B cell (primary cell): ENCODE measurements at places on chromosomes 6 and 20. TPM values are rescaled to one million over a fixed set of nuclear protein-coding genes. Genes with fewer than 3 reads are reported as not detected.
A peak's percentile ranks its signal among the peaks of the same experiment; 100 is the strongest.

The LY6G6C gene
- total RNA-seq, result not detected in 2 replicates

The TFAP2D gene
- total RNA-seq, result not detected in 2 replicates

The LMBRD1 gene
- 94.0 and 99.0 TPM in 2 replicates for total RNA-seq

The AGER gene
- 36.4 and 38.8 TPM in 2 replicates for total RNA-seq

DNA sequence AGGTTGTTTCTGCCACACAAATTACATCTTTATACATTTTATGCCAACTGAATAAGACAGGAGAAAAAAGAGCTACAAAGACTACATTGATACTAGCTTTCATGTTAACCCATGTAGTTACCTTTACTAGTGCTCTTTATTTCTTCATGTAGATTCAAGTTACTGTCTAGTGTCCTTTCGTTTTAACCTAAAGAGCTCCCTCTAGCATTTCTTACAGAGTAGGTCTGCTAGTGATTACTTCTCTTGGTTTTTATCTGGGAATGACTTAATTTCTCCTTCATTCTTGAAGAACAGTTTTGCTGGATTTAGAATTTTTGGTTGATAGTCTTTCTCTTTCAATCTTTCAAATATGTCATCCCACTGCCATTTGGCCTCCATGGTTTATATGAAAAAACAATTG lies 21.2 kb upstream of the NOP56 start:
- DNase-seq, result no peak

DNA sequence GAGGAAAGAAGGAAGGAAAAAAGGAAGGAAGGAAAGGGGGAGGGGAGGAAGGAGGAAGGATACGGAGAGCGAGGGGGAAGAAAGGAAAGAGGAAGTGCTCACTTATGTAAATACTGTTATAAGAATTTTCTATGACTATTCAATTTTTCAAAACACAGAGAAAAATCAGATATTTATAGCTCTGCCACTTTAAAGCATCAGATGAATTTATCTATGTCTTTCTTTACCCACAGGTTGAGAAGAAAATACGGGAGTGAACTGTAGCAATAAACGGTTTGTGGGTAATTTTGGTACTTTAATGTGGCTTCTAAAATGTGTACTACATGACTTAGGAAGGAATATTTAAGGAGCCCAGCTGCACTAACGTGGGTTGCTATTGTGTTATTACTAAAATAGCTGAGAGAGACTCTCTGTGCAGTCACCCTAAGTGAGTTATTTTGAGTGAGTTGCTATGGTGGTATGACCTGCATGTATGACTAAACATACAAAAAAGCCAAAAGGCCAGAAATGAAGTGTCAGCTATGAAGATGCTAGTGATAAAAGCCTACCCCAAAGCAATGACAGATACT lies 225.5 kb downstream of the SOD2 start:
- peak; percentile 31 for DNase-seq

DNA sequence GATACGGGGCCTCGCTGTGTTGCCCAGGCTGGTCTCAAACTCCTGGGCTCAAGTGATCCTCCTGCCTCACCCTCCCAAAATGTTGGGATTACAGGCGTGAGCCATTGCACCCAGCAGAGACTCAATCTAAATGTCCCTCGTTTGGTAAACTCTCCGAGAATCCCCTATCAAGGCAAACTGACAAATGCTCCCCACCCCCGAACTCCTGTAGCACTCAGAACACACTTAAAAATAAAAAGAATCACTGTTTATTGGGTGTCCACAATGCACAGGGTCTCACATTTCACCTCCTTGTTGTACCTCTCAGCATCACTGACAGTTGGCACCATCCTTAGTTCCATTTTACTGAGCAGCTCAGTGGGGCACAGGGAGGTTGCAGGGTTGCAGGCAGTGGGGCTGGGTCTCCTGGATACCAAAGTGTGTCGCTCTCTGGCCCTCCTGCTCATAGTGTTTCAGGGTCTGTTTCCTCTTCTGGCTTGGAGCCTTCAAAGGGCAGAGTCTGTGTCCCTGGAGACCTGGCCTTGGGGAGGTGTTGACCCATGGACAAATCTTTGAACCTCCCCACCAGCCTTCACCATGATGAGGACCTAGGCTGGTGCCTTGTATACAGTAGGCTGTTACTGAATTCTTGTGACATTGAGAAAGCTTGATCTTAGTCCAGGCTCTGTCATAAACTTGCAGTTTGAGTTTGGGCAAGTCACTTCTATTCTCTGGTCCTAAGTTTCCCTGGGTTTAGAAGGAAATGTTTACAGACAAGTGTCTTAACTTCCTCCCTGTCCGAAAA lies 8.5 kb upstream of the SRC start:
- DNase-seq, result no peak
